CD4-positive, alpha-beta T cell treated with Interleukin-4 for 1 hour (primary cell): ENCODE measurements at places on chromosomes 4 and X.

DNA sequence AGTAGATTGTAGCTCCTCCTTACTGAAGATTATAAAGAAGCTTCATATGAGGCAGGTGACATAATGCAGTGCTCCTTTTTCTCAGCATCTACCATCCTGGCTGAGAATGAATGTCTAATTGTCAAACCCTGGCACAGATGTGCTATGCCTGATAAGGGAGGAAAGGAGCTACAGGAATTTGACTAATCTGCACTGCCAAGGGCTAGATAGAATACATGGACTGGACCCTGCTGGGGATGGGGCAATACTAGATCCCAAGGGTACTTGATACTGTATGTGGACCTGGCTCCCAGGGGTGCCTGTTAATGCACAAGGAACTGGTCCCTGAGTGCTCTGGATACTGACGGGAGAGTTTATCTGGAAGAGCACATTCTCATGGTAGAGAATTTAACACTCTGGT is 362.2 kb upstream of the EMCN start:
- DNase-seq = no peak

DNA sequence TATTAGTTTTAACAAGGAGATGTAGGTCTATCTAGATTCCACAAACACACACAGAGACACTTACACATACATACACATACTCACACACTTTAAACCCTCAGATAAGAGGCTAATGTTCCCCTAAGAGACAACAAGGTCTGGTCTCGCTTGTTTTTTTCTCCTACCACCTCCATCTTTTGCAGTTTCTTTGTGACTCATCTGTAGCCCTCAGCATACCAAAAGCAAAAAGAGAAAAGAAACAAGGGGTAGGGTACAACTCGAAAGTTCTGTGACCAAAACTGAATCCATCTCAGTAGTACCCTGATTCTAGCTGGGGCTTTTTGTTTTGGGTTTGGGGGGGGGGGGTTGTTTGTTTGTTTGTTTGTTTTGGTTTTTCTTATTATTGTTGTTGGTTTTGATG is 12.2 kb upstream of the EXOSC9 start:
- DNase-seq = no peak

GRCh38 chr4:1593881-1594345 is 90.2 kb downstream of the FAM53A start:
- no peak for DNase-seq

- DNase-seq = no peak
Observed at GRCh38 chr4:123651066-123651465, 254.5 kb downstream of the SPRY1 start.

- DNase-seq = no peak
Observed at GRCh38 chrX:52420824-52421443, 52.1 kb downstream of the XAGE2 start.

DNA sequence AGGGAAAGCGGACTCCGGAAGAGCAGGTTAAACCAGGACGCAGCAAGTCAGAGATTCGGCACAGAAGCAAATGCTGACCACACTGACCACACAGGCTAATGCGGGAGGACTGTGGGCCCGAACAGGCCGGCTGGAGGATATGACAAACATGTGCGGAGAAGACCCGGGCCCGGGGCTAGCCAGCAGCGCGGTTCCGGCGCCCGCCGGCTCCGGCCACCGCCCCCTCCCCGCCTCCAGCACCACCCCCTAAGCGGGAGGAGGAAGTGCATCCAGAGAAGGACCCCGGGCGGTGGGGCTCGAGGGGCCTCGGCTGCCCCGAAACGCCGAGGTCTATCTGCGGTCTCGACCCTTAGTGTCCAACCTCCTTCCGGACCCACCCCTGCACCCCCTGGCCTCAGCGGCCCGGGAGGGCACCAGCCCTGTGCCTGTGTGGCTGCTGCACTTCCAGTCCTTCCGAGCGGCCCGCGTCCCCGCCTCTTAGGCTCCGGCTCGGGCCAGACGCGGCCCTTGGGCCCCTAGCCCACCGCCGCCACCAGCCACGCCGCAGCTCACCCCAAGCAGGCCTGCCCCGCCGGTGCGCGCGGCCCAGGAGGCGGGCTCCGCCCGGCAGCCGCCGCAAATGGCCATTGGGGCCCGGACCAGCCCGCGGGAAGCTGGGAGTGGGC is 2.1 kb downstream of the ELOVL6 start:
- DNase-seq = peak; percentile 18

DNA sequence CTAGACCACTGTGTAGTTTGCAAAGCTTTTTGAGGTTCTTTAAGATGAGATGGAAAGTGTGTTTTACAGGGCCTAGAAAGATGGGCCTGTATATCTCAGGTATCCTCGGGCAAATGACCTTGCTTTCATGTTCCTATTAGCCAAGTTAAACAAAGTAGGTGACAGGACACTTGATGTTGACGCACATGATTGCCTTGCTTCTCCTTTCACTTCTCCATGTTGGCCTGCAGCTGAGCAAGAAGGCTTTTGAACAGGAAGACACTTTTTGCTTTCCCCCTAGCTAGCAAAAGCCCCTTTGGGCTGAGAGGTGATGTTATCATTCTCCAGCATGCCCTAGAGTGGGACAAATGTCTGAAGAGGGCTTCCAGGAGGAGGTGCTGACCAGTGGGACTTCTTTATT is 202.1 kb downstream of the GPC3 start:
- DNase-seq = no peak

GRCh38 chrX:133359466-133359865 is 55.8 kb downstream of the GPC4 start:
- no peak for DNase-seq
